ENCODE measurements at places on chromosomes 6 and 20. TPM values are rescaled to one million over a fixed set of nuclear protein-coding genes. Genes with fewer than 3 reads are reported as not detected.

- DNase-seq: no peak
Observed at GRCh38 chr20:43178080-43178479, 11.6 kb downstream of the PTPRT start.

DNA sequence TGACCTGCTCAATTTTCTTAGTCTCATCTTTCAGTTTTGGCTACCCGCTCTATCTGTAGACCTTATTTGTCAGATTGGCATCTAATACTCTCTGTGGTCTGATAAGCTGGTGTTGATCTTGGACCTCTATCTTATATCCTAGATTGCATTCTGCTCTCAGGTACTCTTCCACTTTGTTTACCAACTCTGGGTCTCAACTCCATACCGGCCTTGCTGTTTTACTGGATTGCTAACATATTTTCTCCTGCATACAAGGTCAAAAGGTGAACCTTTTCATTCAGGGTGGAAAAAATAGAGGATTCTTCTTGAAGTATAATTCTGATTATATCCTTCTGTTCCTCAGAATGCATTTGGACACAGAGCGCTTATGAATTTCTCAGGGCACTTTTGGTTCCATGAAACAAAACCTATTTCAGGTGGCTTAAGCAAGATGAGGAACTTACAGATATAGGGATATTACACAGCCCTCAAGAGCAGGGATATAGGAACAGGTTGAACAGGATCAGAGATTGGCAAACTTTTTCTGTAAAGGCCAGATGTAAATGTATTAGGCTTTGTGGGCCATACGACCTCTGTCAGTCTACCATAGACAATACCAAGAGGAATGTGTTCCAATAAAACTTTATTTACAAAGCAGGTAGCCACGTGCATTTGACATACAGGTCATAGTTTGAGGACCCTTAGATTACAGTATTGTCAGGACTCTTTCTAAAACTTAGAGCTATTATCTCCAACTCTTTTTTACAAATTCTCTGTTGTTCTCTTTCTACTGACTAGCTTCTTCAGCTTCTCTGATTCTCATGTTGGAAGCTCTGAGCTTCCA is 2.5 kb upstream of the SH3BGRL2 start:
- no peak for DNase-seq

DNA sequence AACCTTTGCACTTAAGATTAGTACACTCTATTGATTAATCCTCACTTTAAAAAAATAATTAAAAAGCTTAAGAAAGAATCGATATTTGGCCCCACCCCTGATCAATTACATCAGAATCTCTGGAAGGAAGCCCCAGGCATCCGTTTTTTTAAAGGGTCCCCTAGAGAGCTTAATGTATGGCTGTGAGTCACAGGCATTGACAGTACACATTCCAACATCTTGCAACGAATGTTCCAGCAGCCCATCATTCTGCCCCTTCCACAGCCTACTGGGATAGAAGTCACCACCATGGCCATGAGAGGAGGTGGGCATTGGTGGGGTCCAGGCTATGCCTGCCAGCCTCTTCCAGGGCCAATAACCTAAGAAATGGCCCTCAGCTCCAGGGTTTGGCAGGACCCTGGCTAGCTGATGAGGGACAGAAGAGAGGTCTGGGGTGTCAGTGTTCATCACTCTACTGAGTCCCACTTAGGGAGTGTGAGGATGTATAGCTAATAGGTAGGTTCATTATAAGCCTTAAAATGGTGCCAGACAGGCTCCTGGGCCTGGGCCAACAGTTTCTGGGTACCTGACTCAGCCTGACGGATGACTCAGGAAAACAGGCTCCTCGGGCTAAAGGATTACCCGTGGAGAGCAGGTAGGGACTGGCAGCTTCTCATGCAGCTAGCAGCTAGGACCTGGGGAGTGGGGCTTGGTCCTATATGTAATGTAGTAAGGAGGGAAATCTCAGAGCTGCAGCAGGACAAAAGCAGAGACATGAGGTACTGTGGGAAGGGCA is 40.4 kb downstream of the MDGA1 start:
- DNase-seq: no peak

- no peak for DNase-seq
Observed at GRCh38 chr6:99219788-99220187, 129.7 kb downstream of the FAXC start.

DNA sequence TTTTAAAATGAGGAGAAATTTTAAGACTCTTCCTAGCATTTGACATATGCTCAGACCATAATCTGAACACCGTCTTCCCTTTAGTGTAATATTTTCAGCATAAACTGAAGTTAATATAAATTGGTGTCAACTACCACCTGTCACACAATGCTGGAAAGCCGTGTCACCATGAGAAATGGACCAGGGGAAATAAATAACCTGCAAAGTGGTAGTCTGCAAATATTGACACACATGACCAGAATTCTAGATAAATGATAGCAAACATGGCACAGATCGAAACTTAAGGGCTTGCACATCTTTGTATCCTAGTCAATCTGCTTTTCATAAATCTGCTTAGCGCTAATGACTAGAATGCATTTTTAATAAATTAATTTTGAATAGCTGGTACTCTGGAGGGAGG is 191.9 kb downstream of the CD83 start:
- no peak for DNase-seq

DNA sequence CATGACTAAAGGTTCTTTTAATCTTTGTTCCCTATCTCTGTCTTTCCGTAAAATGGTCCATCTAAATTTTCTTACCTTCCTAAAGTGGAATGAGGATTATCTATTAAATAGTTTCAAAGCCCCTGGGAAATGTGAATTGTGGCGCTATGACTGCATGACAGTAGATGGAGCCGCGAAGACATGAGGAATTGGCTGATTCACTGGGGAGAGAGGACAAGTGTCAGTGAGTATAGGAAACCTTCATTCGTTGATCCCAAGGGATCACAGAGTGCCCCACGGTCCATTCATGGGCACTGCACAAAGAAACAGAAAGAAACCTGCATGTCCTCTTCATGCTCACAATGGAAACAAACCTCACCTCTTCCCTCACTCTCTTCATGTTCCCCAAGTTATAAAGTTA is 479.3 kb upstream of the BTBD3 start:
- DNase-seq: no peak

DNA sequence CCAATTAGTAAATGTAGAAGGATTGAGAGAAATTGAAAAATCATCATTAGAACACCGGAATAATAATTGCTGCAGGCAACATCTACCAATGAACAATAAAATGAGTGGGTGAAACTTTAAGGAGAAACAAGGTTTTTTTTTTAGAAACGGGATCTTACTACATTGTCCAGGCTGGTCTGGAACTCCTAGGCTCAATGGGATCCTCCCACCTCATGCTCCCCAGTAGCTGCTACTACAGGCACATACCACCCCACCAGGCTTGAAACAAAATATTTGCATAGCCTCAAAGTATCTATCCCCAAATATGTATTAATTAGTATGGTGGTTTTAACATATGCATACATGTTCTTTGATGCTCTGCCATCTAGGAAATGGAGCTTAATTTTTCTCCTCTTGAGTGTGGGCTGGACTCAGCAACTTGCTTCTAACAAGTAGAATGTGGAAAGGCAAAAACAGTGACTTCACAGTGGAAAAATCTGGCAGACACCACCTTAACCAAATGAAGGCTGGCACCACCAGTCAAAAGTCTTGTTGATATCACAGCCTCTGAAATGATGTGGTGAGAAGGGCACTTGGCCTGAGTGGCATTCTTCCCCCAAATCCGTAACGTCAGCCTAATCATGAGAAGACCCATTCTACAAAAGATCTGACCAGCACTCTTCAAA is 12.1 kb downstream of the NRSN2 start:
- DNase-seq: no peak

GRCh38 chr20:25065072-25065624 is 7.2 kb upstream of the ACSS1 start:
- DNase-seq: no peak

- DNase-seq: peak; percentile 77
Observed at GRCh38 chr6:158536084-158536890, 23.6 kb upstream of the TMEM181 start.

- no peak for DNase-seq
Observed at GRCh38 chr6:121482751-121483150, 47.3 kb downstream of the GJA1 start.

Gene PACRG
- not detected for total RNA-seq

Gene SIRPB2
- total RNA-seq: not detected

Gene PPP1R14C
- total RNA-seq: not detected

Gene MCHR2
- not detected for total RNA-seq

Gene LY6G5C
- 0.93 TPM for total RNA-seq

Gene NFKBIE
- 9.6 TPM for total RNA-seq

Data from activated naive CD4-positive, alpha-beta T cell treated with anti-CD3 and anti-CD28 coated beads for 36 hours (primary cell).